Cardiac fibroblast (primary cell): ENCODE measurements at places on chromosomes 5 and 9.

GRCh38 chr5:74625742-74626241, 14.7 kb downstream of the ENC1 start:
- peak; percentile 82 for DNase-seq

DNA sequence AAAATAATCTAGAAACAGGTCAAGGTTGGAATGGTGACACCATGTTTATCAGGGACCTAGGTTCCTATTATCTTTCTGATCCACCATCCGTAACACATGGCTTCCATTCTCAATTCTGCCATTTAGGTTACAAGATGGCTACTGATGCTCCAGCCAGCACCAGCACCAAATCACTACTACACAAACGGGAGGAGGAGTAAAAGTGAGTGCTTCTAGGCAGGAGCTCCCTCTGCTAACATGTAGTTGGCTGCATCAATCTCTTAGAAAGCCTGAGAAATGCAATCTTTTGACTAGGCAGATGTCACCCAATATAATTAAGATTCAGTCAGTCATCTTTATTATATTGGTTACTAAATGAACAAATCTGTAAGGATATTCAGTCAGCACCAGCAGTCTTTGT, 515.9 kb downstream of the RAB3C start:
- DNase-seq: no peak

- no peak for DNase-seq
Measured at GRCh38 chr5:52731274-52732027, 56.3 kb upstream of the ITGA1 start.

DNA sequence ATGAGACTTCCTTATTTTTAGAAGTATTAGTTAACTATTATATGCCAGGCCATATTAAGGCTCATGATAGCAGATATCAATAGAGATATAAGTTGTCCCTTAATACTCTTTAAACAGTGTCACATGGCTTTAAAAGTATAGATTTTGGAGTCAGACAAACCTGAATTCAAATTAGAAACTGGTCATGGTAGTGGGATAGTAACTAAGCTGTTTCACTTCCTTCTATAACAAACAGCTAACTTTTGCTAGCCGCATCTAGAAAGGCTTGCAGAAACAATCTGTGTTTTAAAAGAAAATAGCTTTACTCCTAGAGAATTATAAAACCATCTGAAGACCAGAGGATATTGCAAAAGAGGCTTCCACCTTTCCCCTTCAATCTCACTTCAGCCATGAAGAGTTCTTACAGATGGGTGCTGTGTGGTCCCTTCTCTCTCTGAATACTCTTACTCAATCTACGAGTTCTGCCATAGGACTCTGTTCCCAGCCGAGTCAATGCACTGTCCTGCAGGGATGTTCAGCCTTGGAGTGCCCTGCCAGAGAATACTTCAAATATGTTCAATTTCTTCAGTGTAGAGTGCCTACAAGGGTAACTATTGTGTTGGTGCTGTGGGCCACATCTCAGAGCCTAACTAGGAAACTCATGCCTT, 810.2 kb downstream of the EFNA5 start:
- no peak for DNase-seq

DNA sequence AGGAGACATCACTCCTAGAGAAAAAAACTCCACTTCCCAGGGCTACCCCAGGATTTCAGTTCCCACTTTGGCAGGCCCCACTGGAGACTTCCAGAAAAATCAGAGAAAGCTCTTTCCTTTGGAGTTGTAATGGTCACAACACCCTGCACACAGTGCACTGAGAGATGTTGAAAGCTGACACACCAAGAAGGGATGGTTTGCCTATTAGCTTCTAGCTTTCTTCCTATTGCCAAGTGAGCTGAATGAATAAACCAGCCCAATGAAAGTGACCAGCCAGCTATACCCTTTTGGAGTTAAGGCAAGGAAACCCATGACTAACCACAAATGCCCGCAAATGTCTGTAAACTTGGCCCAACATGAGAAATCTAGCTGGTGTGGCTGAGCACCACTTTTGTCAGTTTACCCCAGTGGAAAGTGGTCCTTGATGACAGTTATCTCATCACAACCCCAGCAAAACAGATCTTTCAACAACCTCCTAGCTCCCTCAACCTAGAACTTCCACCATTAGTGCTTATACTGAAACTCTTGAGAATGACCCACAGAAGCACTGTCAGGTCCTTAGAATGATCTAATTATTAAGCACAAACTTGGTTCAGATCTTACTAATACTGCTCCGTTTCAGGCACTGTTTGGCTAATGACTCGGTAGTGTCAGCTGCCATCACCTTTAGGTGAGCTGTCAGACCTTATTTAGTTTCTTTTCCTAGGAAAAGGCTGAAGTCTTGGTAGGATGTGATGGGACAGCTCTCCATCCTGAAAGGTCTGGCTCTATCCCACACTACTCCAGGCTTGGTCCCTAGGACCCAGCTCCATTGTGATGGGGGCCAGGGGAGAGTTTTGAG, 11.2 kb downstream of the IRF1 start:
- DNase-seq: no peak

DNA sequence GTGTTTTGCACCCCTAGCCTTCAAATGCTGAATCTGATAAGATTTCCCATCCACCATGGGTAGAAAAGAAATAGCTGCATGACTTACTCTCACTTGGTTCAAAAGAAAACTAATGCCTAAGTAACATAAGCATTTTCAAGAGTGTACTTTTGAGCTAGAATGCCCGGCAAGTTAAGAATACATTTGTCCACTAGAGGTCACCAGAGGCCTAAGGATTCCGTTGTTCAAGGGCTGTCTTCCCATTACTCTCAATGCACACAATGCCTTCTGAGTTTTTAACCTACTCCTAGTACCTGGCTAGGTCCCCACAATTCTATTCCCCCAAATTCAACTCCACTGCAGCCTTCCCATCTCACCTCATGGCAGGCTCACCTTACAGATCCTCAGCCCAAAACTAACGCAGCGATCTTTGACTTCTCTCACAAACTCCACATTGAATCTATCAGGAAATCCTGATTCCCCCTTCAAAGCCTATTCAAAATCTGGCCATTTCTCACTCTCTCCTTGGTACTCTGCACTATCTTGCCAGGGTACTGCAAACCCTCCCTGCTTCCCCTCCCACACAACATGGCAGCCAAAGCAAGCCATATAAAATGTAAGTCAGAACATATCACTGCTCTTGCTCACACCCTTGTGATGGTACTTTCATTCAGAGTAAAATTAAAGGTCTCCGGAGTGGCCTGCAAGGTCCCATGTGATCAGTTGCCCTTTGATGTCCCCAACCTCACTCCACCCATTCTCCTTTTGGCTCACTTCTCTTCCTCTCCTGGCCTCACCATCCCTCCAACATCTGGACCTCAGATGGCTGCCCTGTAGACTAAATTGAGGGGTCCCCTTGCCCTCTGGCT, 13.4 kb downstream of the OXCT1 start:
- DNase-seq: peak; percentile 83

GRCh38 chr5:82297711-82298110, 19.6 kb upstream of the RPS23 start:
- no peak for DNase-seq

- no peak for DNase-seq
Measured at GRCh38 chr9:38443597-38443996, 19.3 kb upstream of the IGFBPL1 start.

GRCh38 chr5:124628721-124629596, 117.5 kb downstream of the ZNF608 start:
- DNase-seq: peak; percentile 83

GRCh38 chr5:64972591-64972990, 203.9 kb downstream of the CWC27 start:
- peak; percentile 16 for DNase-seq
